Thymus (tissue), 14 donors: ENCODE measurements at places on chromosomes 3 and 15.

DNA sequence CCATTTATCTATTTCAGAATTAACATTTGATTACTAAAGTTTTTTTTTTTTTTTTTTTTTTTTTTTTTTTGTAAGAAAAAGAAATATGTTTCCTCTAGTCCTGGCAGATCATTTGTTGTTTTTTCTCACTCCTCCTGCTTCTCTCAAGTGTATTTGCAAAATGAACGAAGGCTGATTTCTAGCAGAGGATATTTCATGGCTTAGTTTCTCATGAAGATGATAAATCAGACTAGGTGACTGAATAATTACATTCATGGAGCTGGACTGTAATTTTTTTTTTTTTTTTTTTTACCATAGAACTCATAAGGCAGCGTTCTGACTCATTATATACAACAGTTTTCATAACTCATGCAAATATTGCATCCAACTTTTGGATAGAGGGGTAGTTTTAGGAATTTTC, 332.5 kb upstream of the SEMA6D start:
- DNase-seq = no peak
- H3K36me3 ChIP-seq = no peaks in the 10 kb centered on the region
- H3K27ac ChIP-seq = no peak overlapping the region
- H3K4me1 ChIP-seq = no peaks in the 10 kb centered on the region
- H3K4me3 ChIP-seq = no peak overlapping the region

- no peaks in the 10 kb centered on the region for H3K4me1 ChIP-seq
- H3K27me3 ChIP-seq = peaks cover 3% of the 10 kb centered on the region
- H3K27ac ChIP-seq = no peak overlapping the region
- DNase-seq = peak; percentile 12
- no peak overlapping the region for H3K4me3 ChIP-seq
These were observed 37.0 kb upstream of the CDCP1 start for GRCh38 chr3:45182915-45183871.

DNA sequence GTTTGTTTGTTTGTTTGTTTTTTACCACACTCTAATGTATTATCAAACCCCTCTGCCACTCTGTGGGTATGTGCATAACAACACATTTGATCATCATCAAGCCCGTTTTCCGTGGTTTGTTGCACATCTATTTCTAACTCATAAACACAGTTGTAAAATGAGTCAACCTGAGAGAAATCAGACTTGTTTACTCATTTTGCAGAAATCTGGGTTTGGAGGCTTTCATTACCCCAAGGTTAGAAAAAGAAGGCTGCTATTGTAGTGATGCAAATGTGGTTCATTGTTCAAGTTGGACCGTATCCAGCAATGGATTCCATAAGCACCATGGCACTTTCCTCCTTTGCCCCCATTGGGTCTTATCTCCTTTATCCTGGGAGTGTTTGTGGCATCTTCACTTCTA, 353.2 kb upstream of the SOX2 start:
- H3K27me3 ChIP-seq = no peaks in the 10 kb centered on the region
- no peak for DNase-seq
- no peak overlapping the region for H3K4me3 ChIP-seq
- H3K4me1 ChIP-seq = no peaks in the 10 kb centered on the region
- no peak overlapping the region for H3K27ac ChIP-seq

GRCh38 chr3:46882377-46883053, 5.0 kb downstream of the PTH1R start:
- peaks cover 8% of the 10 kb centered on the region for H3K4me1 ChIP-seq
- no peak for DNase-seq
- H3K27ac ChIP-seq = no peak overlapping the region
- no peaks in the 10 kb centered on the region for H3K36me3 ChIP-seq
- peaks cover 93% of the 10 kb centered on the region for H3K27me3 ChIP-seq
- peak overlapping the region; percentile 16 for H3K4me3 ChIP-seq

DNA sequence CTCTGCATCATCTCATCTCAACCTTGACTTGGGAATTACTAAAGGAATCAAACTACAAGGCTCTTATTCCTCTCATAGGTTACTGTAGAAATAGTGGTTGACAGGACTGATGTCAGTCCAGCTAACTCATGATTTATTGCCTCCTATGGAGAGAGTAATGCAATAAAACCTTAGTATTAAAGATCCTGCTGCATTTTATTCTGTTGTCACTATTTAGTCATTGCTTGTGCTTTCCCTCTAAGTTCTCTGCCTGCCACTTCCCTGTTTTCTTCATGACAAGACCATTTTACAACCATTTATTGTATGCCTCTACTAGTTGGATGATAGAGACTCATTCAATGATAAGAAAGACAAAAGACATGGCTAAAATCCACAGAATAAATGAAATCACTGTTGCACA, 134.1 kb upstream of the GRM7 start:
- no peak overlapping the region for H3K27ac ChIP-seq
- H3K27me3 ChIP-seq = no peaks in the 10 kb centered on the region
- H3K4me3 ChIP-seq = no peak overlapping the region
- no peaks in the 10 kb centered on the region for H3K4me1 ChIP-seq
- no peaks in the 10 kb centered on the region for H3K36me3 ChIP-seq
- no peak for DNase-seq

DNA sequence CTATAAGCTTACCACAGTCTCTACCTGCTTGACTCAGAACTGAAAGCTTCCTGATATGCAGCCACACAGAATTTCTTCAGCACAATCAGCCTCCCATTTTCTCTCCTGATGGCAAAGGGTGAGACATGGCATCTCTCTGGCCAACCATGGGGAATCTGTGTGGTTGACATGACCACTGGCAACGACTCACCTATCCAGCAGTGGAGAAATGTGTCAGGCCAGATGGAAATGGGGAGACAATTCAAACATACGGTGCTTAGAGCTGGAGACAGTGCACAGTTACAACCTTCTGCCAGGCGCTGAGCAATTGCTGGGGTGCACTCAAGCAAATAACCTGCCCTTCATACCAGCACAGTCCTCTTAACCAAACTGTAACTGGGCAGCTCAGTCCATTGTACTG, 3.6 kb downstream of the ZNF385D start:
- H3K4me1 ChIP-seq = no peaks in the 10 kb centered on the region
- no peak for DNase-seq
- no peak overlapping the region for H3K27ac ChIP-seq
- H3K27me3 ChIP-seq = peaks cover 12% of the 10 kb centered on the region
- no peak overlapping the region for H3K4me3 ChIP-seq
- no peaks in the 10 kb centered on the region for H3K36me3 ChIP-seq

- no peak for DNase-seq
- H3K4me3 ChIP-seq = no peak overlapping the region
- H3K36me3 ChIP-seq = peaks cover 41% of the 10 kb centered on the region
These were observed 11.0 kb upstream of the VPS39 start for GRCh38 chr15:42218953-42219592.

DNA sequence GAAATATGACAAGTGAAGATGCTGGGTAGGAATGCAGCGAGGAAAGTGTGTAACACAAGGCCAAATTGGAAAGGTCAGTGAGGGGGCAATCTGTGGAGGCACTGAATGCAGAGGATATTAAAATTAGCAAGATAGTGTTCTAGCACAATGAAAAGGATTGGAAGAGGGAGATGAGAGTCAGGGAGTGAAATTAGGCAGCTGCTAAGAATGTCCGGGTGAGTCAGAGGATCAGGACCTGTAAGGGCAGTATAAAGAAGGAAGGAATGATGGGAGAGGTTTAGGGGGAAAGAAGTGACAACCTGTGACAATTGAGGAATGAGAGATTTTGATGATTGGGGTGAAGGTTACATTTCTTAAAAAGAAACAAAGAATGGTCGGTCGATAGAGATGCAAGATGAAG, 103.5 kb downstream of the UBE3A start:
- no peaks in the 10 kb centered on the region for H3K27me3 ChIP-seq
- no peak overlapping the region for H3K27ac ChIP-seq
- no peak for DNase-seq

DNA sequence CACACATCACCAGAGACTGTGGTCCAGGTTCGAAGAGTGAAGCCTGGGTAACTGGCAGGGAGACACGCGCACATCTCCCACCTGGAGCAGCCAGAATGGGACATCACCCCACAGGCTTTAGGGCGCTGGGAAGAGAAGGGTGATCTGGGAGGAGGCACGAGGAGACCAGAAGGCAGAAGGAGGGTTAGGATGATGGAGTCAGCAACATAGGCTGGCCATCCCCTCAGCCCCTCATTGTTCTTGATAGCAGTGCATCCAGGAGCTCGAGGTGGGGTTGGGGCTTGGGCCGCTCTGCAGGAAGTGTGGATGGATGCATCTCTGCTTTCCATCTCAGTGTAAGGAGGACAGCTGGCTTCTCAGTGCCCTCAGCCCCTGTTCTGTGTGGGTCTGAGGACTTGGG, 15.2 kb downstream of the PLA2G4F start:
- no peaks in the 10 kb centered on the region for H3K27me3 ChIP-seq
- H3K27ac ChIP-seq = no peak overlapping the region
- peaks cover 2% of the 10 kb centered on the region for H3K4me1 ChIP-seq
- no peak overlapping the region for H3K4me3 ChIP-seq
- DNase-seq = no peak

- no peak overlapping the region for H3K4me3 ChIP-seq
- H3K4me1 ChIP-seq = peaks cover 30% of the 10 kb centered on the region
These were observed 88.7 kb upstream of the C15orf39 start for GRCh38 chr15:75112848-75113492.

- peak within 1 kb of the TSS; percentile 92 for H3K27ac ChIP-seq
- peak within 1 kb of the TSS; percentile 75 for H3K4me3 ChIP-seq
- H3K36me3 ChIP-seq = no peaks in the 10 kb centered on the region
- H3K4me1 ChIP-seq = peaks cover 76% of the 10 kb centered on the region
- peaks cover 7% of the 10 kb centered on the region for H3K27me3 ChIP-seq
- no peak for DNase-seq
These were observed at the start of gene EFCC1 for GRCh38 chr3:129001101-129001805. EFCC1 (plus strand) TSS chr3:129001304; CDS start chr3:129001629, 325 bp downstream.

DNA sequence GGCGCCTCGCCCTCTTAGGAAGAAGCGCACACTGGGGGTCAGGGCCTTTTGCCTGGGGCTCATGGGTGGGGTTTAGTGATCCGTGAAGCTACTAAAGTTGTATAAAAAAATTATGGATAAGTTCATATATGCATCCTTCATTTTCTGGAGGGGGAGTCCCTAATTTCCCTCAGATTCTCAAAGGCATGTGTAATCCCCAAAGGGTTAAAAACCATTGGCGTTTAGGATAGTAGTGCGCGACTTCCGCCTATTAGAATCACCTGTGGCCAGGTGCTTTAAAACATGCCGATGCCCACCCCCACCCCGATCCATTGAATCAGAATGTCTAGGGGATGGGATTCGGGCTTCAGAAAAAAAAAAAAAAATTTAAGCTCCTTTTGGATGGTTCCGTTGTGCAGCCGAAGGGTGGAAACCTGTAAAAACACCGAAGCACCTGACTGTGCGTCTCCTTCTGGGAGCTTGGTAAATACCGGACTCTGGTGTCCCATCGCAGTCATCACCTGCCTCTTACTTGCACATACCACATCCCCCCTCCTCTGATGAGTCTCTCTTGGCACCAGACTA, 570 bp downstream of the APH1B start:
- H3K36me3 ChIP-seq = no peaks in the 10 kb centered on the region
- H3K4me3 ChIP-seq = peak overlapping the region; percentile 84
- no peaks in the 10 kb centered on the region for H3K27me3 ChIP-seq
- peaks cover 16% of the 10 kb centered on the region for H3K4me1 ChIP-seq

DNA sequence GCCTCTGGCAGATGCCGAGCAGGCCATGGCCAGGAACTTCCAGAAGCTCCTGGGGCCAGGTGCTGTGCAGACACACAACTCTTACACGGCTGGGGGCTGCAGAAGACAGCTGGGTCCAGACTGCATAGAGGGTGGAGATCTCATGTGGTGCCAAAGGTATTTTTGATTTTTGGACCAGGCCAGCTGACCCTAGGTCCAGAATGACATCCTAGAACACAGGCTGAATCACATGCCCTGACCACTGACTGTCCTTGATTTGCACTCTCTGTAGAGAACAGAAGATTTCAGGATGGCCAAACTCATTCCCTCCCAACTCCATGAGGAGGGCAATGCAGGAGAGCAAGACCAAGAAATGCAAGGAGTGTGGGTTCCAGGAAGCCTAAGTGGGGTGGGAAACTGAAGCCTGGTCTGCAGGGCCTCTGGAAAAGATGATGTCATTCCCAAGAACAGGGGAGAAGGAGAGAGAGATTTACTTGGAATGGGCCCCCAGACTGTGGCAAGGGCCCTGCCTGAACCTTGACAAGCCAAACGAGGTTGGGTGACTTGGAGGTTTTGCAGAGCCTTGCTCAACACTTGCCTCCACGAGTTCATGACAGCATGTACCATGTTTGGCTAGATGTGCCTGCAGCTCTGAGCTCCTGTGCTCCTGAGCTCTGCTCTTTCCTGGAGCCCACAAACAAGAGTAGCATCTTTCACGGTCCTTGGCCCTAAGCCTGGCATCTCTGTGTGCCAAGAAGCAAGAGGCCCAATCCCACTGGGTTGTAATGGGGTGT, 38.5 kb upstream of the CTSH start:
- H3K4me1 ChIP-seq = no peaks in the 10 kb centered on the region
- no peak overlapping the region for H3K4me3 ChIP-seq
- H3K27me3 ChIP-seq = no peaks in the 10 kb centered on the region
- H3K27ac ChIP-seq = no peak overlapping the region

GRCh38 chr3:98056035-98056434, 20.9 kb upstream of the GABRR3 start:
- H3K27me3 ChIP-seq = no peaks in the 10 kb centered on the region
- no peak for DNase-seq
- no peak overlapping the region for H3K4me3 ChIP-seq
- H3K27ac ChIP-seq = no peak overlapping the region
- H3K36me3 ChIP-seq = no peaks in the 10 kb centered on the region
- H3K4me1 ChIP-seq = no peaks in the 10 kb centered on the region

DNA sequence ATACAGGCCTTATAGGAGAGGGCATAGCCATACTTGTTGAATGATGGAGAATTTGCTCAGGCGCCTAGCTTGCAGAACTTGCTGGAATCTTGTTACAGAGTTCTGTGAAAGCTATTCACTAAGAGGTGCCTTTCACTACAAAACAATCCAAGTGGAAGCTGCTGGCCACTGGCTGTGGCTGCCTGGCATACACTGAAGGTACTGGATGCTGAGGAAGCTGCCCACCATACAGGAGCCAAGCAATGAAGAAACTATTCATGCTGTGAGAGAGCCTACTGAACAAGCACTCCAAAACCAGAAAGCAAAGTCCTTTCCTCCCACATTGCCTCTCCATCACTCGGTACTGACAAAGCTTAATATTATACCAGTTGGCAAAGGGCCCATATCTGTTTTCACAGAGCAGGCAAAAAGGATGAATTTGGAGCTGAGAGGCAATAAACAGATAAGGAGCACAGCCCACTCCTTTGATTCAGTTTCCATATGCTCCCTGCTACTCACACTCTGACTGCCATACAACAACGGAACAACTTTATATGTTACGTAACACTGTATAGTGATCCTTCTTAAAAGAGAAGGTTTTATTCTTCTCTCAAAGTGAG, 192.6 kb upstream of the ALCAM start:
- H3K27me3 ChIP-seq = no peaks in the 10 kb centered on the region
- H3K27ac ChIP-seq = no peak overlapping the region
- no peak overlapping the region for H3K4me3 ChIP-seq

- H3K4me3 ChIP-seq = no peak overlapping the region
- H3K4me1 ChIP-seq = no peaks in the 10 kb centered on the region
- no peaks in the 10 kb centered on the region for H3K36me3 ChIP-seq
- H3K27me3 ChIP-seq = no peaks in the 10 kb centered on the region
These were observed 260.6 kb upstream of the NECTIN3 start for GRCh38 chr3:110811050-110811449.
